SK-N-SH treated with all-trans-retinoic acid at 6 μM for 48 hours (cell line): ENCODE measurements at places on chromosomes 7 and 10.
A peak's percentile ranks its signal among the peaks of the same experiment; 100 is the strongest.

DNA sequence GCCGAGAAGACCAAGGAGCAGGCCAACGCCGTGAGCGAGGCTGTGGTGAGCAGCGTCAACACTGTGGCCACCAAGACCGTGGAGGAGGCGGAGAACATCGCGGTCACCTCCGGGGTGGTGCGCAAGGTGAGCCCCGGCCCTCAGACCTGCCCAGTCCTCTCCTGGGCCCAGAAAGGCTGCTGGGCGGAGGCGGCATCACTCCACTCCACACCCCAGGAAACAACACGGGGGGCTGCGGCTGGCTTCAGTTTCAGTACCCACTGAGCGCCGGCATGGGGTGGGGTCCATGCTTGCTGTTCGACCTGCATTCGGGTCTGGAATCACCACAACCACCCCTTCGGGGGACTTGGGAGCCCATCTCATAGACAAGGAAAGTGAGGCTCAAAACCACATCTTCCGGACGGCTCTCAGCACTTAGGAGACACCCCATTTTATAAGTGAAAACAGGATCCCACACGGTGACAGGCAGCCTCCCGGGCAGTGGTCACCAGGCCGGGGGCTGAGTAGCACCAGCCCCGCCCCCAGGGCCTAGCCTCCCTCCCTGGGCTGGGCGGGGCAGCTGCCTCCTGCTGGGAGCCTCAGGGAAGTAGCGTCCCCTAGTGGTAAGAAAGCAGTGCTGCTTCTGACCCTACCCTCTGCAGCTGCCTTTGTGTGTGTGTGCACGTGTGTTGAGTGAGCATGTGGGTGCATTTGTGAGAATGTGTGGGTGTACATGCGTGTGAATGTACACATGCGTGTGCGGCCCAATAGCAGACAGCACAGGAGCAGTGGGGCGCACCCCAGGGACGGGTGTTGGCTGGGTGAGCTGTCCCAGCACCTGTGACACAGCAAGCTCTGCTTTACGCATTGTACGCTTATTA lies 1.8 kb downstream of the SNCG start:
- peak; percentile 82 for ATAC-seq

- no peak for ATAC-seq
Observed at GRCh38 chr10:69687426-69687825, 57.4 kb downstream of the FAM241B start.

DNA sequence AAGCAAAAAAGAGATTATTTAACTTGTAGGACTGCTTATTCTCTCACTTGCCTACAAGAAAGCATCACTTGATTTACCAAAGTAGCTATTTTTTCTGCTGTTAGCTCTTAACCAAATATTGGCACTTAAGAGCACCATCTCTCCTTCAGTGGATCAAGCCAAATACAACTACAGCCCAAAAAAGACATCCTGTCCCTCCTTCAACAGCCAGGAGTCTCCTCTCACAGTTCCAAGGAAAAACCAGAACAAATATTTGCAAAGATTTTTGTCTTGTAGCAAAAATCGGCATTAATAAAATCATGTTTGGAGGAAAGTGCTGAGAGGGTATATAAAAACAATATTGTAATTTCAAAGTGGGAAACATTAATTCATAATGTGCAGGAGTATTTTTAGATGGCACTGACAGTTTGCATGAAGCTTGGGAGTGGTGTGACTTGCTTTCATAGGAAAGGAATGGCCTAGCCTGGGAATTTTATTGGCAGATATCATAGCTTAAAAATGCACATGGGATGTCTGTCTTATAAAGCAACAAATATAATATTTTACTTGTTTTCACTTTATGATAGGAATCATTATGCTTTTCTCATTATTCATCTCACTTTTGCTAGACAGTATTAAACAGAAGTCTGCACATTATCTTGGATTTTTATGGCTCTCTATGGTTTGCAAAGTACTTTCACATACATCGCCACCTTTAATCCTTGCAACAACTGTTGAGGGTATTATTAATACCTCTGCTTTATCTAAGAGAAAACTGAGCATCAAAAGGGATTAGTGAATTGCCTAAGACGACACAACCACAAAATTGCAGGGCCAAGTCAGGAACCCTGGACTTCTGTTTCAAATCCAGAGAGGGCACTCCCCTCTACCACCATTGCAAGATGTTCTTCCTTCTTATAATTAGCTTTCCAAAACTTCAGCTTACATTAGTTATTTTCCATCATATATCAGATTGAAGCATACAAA lies 103.5 kb downstream of the AGMO start:
- no peak for ATAC-seq

DNA sequence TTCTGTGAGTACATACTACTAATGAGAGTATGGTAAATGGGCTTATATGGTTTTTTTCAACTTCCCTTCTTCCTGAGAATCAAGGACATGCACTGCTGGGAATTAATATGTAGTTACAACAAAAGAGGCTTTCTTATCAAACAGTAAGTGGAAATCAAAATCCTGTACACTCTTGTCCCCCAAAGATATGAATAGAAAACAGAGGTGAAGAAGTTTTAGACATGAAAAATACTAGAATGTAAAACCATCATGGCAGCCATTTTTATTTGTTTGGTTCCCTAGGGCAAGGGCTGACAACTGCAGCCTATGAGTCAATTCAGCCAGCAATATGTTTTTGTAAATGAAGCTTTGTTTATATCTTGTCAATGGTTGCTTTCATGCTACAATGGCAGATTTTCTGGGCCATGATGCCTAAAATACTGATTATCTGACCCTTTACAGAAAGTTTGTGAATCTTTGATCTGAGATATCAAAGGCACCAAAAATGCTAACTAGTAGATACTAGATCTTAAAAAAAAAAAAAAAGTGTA lies 422.4 kb downstream of the PARD3 start:
- no peak for ATAC-seq

- no peak for ATAC-seq
Observed at GRCh38 chr10:31322647-31323046, 3.6 kb downstream of the ZEB1 start.

DNA sequence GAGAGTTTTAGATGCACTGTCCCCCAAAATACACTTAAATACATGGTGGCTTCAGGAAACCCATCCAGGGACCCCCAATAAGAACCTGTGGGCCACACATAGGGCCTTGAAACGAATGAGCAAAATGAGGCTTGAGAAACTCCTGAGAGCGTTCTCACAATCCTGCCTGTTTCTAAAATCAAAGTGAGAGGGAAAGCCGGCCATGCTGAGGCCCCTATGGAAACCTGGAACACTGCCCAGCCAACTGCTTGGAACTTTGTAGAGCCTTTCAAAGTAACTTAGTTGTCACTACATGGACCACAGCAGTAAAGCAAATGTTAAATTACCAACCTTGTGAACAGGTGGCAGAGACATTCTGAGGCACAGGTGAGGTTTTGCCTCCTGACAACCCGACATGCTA lies 13.4 kb downstream of the SGMS1 start:
- no peak for ATAC-seq

DNA sequence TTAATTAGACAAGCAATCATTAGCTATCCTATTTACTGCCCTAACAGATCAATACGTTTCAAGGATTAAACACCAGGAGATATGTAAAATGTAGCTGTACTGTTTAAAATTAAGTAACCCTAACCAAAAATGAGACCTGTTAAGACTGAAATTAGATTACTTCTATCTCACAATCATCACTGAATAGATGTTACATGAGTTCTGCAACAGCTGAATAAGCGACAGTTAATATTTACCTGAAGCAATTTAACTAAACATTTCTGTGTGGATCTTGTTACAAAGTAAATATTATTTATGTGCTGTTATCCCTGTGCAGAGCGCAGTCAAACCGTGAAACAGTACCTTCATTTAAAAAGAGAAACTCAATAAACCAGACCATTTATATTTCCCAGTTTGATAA lies 122.5 kb downstream of the RELN start:
- ATAC-seq: no peak

DNA sequence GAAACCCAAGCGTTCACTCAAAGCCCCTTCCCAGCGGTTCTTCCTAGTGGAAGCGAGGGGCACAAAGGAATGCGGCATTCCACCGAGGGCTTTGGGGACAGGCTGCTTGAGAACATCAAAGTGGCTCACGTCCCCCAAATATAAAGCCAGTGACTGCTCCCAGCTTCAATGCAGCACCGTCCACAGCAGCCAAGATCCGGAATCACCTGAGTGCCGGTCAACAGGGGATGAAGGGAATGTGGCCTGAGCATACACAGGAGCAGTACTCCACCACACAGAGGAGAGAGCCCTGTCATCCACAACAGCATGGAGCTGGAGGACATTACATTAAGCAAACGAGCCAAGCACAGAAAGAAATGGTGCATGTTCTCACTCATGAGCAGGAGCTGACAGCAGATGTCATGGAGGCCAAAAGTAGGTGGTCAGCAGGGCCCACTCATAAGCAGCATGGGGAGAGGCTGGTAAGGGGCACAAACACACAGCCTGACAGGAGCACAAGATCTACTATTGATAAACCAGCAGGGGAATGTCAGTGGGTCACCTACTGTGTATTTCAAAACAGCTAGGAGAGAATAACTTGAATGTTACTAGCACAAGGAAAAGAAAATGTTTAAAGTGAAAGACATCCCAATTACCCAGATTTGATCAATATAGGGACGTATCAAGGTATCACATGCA lies 79.5 kb downstream of the DIP2C start:
- ATAC-seq: peak; percentile 41

GRCh38 chr10:70866424-70866823 lies 21.9 kb downstream of the PCBD1 start:
- no peak for ATAC-seq

DNA sequence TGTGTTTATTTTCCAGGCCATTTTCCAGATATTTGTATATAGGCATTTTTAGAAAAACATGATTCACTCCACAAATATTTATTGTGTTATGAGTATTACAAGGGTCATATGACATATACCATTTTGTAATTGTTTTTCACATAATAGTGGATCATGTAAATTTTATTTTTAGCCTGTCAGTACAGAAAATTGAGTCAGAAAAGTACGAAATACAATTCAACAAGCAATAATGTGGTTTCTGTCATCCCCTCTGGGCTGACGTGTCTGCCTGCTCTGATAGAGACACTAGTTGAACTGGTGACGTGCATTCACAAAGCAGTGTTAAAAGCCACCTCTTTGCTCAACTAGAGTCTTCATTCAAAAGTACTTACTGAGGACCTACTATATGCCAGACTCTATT lies 97.9 kb upstream of the STEAP1B start:
- no peak for ATAC-seq

GRCh38 chr10:91556691-91557566 lies 75.9 kb downstream of the PPP1R3C start:
- no peak for ATAC-seq

- no peak for ATAC-seq
Observed at GRCh38 chr10:50347394-50347802, 96.1 kb upstream of the ASAH2 start.

- no peak for ATAC-seq
Observed at GRCh38 chr10:1423676-1424253, 313.6 kb downstream of the ADARB2 start.

GRCh38 chr7:138021889-138022288 lies 20.0 kb upstream of the CREB3L2 start:
- no peak for ATAC-seq
